ENCODE measurements at places on chromosomes 1 and 21.

- no peak for DNase-seq
Observed at GRCh38 chr1:216450227-216450626, 27.0 kb upstream of the USH2A start.

- DNase-seq: no peak
Observed at GRCh38 chr1:117146575-117147340, 25.2 kb upstream of the TRIM45 start.

GRCh38 chr1:29711582-29712283, 475.4 kb downstream of the PTPRU start:
- DNase-seq: no peak

GRCh38 chr1:165257969-165258459, 98.5 kb downstream of the LMX1A start:
- no peak for DNase-seq

DNA sequence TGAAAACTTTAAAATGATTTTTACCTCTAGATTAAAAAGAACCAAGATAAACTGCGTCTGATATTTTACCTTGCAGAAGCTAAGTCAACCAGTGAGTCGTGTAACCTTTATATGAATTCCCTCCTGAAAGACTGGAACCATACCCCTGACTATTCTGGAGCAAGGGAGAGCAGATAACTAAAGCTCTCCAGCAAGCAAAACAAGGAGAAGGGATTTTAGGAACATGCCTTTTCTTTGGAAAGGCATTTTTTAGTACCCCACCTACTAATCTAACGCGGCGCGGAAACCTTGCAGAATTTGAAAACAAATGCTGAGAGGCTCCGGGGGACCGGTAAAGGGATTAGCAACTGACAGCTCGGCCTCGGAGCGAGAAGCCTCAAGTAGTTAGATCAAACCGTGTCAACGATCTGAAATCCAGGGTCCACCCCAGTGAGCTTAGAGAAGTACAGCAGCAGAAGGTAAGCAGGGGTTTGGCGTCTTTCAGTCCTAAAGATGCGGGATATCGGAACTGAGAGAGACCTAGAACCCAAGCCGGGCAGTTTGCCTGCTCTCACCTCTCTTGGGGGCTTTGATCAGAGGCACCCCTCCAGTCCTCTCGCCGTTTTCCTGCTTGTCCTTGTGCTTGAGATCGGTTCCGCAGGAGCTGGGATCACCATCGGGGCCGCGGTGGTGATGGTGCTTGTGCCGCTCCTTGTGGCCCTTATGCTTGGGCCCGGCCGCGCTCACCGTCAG, 954 bp downstream of the RSBN1 start:
- DNase-seq: peak; percentile 25

DNA sequence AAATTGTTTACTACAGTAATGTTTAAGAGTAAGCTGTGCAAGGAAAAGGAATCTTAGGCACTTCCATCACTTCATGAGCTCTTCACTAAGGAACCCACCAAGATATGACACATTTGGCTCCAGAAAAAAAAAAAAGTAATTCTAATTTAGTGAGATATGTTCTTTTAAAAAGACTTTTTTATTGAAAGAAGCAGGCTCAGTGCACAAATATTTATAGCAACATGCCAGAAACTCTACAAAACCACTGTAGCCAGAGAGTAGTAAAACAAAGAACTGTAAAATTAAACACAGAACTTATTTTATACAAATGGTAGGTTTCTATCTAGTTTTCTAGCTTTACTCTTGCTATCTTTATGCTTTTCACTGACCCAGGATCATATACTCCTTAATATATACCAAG, 434.6 kb upstream of the ADGRL2 start:
- DNase-seq: no peak
